ENCODE measurements at places on chromosomes 11 and 22. TPM values are rescaled to one million over a fixed set of nuclear protein-coding genes. Genes with fewer than 3 reads are reported as not detected.
A peak's percentile ranks its signal among the peaks of the same experiment; 100 is the strongest.

DNA sequence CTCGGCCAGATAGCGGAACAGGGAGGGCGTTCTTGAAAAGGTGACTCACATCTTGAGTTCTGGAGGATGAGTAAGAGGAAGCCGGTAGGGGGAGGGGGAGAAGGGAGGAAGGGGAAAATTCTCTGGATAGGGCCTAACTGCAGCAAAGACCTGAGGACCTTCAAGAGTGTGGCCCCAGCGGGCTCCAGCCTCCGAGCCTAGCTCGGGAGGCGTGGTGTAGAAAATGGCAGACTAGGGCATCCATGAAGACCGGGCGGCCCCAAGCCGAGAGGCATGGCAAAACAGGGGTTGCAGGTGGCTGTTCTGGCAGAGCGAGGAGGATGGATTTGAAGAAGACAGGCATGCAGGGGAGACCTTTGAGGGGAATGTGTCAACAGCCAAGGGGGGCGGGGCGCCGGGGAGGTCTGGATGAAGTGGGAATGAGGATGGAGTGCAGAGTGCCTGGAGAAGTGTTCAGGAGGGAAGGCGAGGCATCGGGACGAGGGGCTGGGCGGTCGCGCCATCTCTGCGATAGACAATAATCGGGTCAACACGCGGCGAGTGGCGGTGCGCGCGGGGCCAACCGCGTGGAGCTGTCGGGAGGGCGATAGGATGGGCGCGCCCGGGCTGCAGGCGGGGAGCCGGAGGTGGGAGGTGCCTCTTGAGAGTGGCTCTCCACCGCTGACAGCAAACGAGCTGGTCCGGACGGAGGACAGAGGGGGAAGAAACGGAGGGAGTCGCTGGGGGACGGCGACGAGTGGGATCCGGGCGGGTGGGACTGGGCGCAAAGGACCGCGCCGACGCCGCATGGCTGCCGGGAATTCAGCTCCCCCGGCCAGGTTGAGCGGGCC lies 40.0 kb upstream of the CREB3L1 start:
- DNase-seq: peak; percentile 19
- peaks cover 15% of the 10 kb centered on the region for H3K4me1 ChIP-seq
- H3K4me3 ChIP-seq: peak overlapping the region; percentile 96
- H3K27ac ChIP-seq: peak overlapping the region; percentile 80

GRCh38 chr11:35158701-35159510 lies 19.9 kb downstream of the CD44 start:
- H3K4me1 ChIP-seq: peaks cover 88% of the 10 kb centered on the region
- H3K36me3 ChIP-seq: peaks cover 9% of the 10 kb centered on the region
- peak overlapping the region; percentile 99 for H3K27ac ChIP-seq

DNA sequence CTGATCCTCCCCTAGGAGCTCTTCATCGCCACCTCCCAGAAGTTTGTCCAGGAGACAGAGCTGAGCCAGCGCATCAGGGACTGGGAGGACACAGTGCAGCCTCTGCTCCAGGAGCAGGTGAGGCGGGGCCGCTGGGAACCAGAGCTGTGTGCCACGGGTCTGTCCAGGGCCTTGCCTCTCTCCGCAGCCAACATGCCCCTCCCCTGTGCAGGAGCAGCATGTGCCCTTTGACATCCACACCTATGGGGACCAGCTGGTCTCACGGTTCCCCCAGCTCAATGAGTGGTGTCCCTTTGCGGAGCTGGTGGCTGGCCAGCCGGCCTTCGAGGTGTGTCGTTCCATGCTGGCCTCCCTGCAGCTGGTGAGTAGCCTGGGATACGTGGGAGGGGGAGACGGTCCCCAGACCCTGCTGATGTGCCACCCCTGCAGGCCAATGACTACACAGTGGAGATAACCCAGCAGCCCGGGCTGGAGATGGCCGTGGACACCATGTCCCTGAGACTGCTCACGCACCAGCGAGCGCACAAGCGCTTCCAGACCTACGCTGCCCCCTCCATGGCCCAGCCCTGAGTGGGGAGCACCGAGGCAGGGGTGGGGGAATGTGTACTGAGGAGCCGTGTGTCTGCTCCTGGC lies 2.5 kb downstream of the SCO2 start:
- no peak overlapping the region for H3K27ac ChIP-seq
- no peak for DNase-seq

DNA sequence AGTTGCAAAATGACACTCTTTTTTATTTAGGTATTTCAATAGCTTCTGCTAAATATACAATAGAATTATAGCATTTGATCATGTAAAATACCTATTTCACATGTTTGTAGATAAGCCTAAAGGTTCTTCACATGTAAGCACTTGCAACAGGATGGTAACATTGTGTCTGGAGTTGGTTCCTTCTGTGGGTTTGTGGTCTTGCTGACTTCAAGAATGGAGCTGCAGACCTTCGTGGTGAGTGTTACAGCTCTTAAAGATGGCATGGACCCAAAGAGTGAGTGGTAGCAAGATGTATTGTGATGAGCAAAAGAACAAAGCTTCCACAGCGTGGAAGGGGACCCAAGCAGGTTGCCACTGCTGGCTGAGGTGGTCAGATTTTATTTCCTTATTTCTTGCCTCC lies 246.4 kb upstream of the PDGFD start:
- H3K27ac ChIP-seq: no peak overlapping the region
- no peaks in the 10 kb centered on the region for H3K36me3 ChIP-seq
- H3K4me3 ChIP-seq: no peak overlapping the region
- peaks cover 5% of the 10 kb centered on the region for H3K27me3 ChIP-seq
- DNase-seq: no peak
- no peaks in the 10 kb centered on the region for H3K4me1 ChIP-seq

GRCh38 chr11:31821235-31821764 lies 10.2 kb upstream of the PAX6 start:
- H3K4me1 ChIP-seq: peaks cover 9% of the 10 kb centered on the region
- H3K27me3 ChIP-seq: peaks cover 77% of the 10 kb centered on the region
- no peak overlapping the region for H3K4me3 ChIP-seq

DNA sequence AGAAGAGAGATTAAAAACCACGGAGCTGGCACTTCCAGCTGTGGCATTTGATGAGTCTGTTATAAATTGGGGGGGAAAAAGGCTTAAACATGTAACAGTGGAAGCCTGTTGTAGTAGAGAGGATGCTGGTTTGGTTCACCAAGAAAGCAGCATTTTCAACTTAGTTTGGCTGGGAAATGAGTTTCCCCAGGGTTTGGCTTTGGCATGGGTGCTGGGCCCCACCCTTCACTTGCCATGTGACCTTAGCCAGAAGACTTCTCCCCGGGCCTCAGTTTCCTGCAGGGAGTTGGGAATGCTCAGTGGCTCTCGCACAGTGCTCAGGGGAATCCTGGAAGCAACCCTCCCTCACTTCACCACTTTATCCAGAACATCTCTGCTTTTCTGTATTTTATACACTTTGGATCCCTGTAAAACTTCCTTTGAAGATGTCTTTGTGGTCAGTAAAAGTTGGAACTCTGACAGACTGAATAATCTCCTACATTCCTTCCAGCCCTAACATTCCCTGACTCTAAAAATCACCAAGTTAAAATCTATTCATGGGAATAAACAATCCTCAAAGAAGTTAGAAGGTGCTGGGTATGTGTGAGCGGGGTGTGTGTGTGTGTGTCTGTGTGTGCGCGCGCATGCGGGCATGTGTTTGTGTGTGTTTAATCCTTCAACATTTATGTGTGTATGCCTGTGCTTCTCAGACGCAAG lies 166.0 kb downstream of the TENM4 start:
- DNase-seq: no peak
- no peak overlapping the region for H3K4me3 ChIP-seq
- peaks cover 13% of the 10 kb centered on the region for H3K27me3 ChIP-seq
- no peaks in the 10 kb centered on the region for H3K4me1 ChIP-seq

- no peak for DNase-seq
- H3K27me3 ChIP-seq: no peaks in the 10 kb centered on the region
- H3K36me3 ChIP-seq: peaks cover 5% of the 10 kb centered on the region
- H3K4me3 ChIP-seq: no peak overlapping the region
- H3K27ac ChIP-seq: no peak overlapping the region
These were observed 26.7 kb downstream of the INTS4 start for GRCh38 chr11:77967753-77968152.

- H3K36me3 ChIP-seq: peaks cover 7% of the 10 kb centered on the region
- peaks cover 3% of the 10 kb centered on the region for H3K4me1 ChIP-seq
- no peak overlapping the region for H3K4me3 ChIP-seq
- H3K27ac ChIP-seq: no peak overlapping the region
- H3K27me3 ChIP-seq: peaks cover 65% of the 10 kb centered on the region
These were observed 130.5 kb upstream of the B3GAT1 start for GRCh38 chr11:134542401-134543165.

DNA sequence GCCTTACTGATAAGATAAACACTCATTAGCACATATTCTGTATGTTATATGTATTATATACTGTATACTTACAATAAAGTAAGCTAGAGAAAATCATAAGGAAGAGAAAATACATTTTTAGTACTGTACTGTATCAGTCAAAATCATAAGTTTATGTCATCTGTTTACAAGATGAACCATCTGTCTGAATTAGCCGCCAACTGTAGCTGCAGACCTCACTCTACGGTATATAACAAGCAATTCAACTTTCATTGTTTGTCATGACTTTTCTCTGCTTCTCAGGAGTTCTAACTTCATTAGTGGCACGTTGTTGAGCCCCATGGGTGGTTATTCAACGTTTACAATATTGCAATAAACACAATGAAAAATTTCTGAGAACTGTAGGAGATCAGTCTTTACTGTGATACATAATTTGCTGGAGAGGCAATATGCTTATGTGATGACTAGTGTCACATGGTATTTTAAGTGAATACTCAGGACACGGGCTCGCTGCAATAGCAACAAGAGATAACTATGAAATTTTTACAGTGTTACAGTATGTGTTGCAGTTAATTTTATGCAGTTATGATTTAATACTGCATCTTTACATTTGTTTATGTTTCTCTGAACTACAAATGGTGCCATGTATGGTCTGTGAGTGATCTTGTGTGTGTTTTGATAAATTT lies 132.2 kb upstream of the CTSC start:
- H3K27ac ChIP-seq: no peak overlapping the region
- no peaks in the 10 kb centered on the region for H3K4me1 ChIP-seq
- H3K27me3 ChIP-seq: peaks cover 7% of the 10 kb centered on the region
- DNase-seq: no peak
- no peak overlapping the region for H3K4me3 ChIP-seq

- H3K4me3 ChIP-seq: no peak overlapping the region
- H3K27me3 ChIP-seq: peaks cover 4% of the 10 kb centered on the region
- peak overlapping the region; percentile 54 for H3K27ac ChIP-seq
- DNase-seq: no peak
These were observed 68.2 kb upstream of the EED start for GRCh38 chr11:86176165-86176884.

- H3K4me3 ChIP-seq: no peak overlapping the region
- peaks cover 3% of the 10 kb centered on the region for H3K4me1 ChIP-seq
- no peak for DNase-seq
- peaks cover 9% of the 10 kb centered on the region for H3K36me3 ChIP-seq
These were observed 56.4 kb downstream of the CEP164 start for GRCh38 chr11:117384045-117384444.

GRCh38 chr11:118212781-118213191 lies 12.0 kb downstream of the JAML start:
- H3K4me3 ChIP-seq: peak overlapping the region; percentile 50
- no peaks in the 10 kb centered on the region for H3K27me3 ChIP-seq
- H3K27ac ChIP-seq: peak overlapping the region; percentile 95
- no peak for DNase-seq
- H3K36me3 ChIP-seq: peaks cover 18% of the 10 kb centered on the region
- peaks cover 65% of the 10 kb centered on the region for H3K4me1 ChIP-seq

GRCh38 chr11:66242095-66242765 lies 26.2 kb upstream of the RAB1B start:
- peak overlapping the region; percentile 25 for H3K4me3 ChIP-seq
- H3K36me3 ChIP-seq: peaks cover 6% of the 10 kb centered on the region
- H3K4me1 ChIP-seq: peaks cover 8% of the 10 kb centered on the region
- no peaks in the 10 kb centered on the region for H3K27me3 ChIP-seq
- peak overlapping the region; percentile 54 for H3K27ac ChIP-seq
- DNase-seq: no peak

GRCh38 chr11:113393501-113393985 lies 6.0 kb downstream of the ANKK1 start:
- no peak for DNase-seq
- H3K27ac ChIP-seq: no peak overlapping the region
- H3K4me1 ChIP-seq: no peaks in the 10 kb centered on the region
- no peaks in the 10 kb centered on the region for H3K27me3 ChIP-seq
- H3K4me3 ChIP-seq: no peak overlapping the region

DNA sequence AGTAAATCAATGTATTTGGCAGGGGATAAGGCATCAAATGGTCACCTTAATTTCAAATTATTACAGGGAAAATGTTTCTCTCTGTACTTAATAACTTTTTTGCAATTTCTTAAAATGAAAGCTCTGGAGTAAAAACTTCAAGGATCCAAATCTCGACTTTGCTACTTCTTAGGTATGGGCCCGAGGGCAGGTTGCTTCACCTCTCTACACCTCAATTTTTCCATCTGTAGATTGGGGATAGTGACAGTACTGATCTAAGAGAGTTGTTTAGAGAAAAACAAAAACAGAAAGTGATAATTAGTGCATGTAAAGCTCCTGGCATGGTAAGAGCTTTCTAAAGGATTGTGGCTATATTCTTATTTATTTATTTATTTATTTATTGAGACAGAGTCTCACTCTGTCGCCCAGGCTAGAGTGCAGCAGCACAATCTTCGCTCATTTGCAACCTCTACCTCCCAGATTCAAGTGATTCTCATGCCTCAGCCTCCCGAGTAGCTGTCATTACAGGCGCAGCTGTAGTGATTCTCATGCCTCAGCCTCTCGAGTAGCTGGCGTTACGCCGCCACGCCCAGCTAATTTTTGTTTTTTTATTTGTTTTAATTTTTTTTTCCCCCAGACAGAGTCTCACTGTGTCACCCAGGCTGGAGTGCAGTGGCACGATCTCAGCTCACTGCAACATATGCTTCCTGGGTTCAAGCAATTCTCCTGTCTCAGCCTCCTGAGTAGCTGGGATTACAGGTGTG lies 2.3 kb upstream of the TFIP11 start:
- peaks cover 22% of the 10 kb centered on the region for H3K4me1 ChIP-seq
- H3K27me3 ChIP-seq: no peaks in the 10 kb centered on the region
- H3K4me3 ChIP-seq: no peak overlapping the region
- DNase-seq: no peak
- H3K27ac ChIP-seq: no peak overlapping the region
- peaks cover 5% of the 10 kb centered on the region for H3K36me3 ChIP-seq

The ELP4 gene
- total RNA-seq: 17.8 TPM

The USP2 gene
- 1.7 TPM for total RNA-seq

The OR5B21 gene
- 0.32 TPM for total RNA-seq

The FOLH1 gene
- total RNA-seq: not detected

The OR8J1 gene
- total RNA-seq: not detected

The GRAP2 gene
- total RNA-seq: 113 TPM

The CHRM1 gene
- not detected for total RNA-seq

The PISD gene
- total RNA-seq: 37.6 TPM

The WNT11 gene
- total RNA-seq: 0.57 TPM

Measured in T-helper 17 cell (primary cell).